Fibroblast of skin of left biceps (primary cell): ENCODE measurements at places on chromosomes 4 and X.

DNA sequence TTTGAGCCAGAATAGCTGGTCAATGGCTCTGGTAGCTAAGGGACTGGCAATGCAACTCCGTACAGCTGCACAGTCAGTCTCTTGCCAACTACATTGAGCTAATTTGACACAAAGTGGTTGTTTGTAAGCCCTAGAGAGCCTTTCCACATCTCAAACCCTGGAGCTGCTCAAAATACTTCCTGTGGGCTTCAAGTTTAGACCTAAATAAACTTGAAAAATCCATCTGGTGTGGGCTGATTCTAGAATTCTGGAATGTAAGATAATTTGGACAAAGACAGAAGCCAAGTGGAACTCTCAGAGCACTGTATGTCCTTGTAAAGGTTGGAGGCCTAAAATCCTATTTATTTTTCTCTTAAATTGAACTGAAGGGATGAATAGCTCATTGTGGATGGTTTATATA, 380.8 kb downstream of the SPRY1 start:
- DNase-seq, result no peak

GRCh38 chr4:13635286-13635799, 7.8 kb upstream of the BOD1L1 start:
- no peak for DNase-seq

- DNase-seq, result no peak
Observed at GRCh38 chrX:81857192-81857591, 655.3 kb downstream of the SH3BGRL start.

- no peak for DNase-seq
Observed at GRCh38 chr4:118683513-118683912, 1.7 kb upstream of the METTL14 start.

DNA sequence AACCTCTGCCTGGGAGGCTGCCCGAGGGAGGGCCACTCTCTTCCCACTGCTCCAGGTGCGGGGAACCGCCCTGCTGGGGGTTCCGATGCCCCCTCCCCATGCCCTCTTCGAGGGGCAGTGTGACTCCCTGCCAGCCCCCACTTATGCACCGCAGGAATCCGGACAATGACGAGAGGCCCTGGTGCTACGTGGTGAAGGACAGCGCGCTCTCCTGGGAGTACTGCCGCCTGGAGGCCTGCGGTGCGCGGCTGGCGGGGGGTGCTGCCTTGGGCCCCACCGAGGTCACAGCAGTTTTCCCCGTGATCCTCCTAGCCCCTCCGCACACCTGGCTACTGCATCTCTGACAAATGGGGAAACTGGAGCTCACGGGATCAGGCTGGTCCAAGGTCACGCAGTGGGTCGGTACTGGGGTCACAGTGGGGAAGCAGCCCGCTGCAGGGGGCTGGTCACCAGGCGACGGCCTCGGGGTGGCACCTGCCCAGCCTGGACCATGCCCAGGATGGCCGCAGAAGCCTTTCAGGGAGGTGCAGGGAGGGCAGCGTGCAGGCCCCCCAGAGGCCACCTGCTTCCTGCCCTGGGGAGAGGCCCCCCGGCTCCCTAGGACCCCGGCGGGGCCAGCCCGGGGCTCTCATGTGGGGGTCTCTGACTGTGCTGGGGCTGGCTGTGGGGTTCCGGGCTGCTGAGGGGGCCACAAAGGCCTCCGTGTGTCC, 3.5 kb downstream of the HGFAC start:
- no peak for DNase-seq

GRCh38 chrX:71236836-71237235, 13.8 kb downstream of the GJB1 start:
- DNase-seq, result no peak

DNA sequence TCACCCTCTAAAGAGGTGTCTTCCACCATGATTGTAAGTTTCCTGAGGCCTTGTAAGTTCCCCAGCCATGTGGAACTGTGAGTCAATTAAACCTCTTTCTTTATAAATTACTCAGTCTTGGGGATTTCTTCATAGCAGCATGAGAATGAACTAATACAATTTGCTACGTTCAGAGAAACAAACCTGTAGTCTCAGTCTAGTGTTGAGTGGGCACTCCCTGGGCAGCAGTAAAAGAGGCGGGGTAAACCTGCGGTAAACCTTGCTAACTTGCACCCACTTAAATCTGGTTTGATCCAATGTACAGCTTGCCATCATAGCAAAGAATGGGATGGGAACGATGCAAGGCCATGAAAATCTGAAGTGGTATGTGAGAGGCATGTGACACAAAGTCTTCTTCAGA, 22.4 kb downstream of the GRXCR1 start:
- DNase-seq, result no peak

DNA sequence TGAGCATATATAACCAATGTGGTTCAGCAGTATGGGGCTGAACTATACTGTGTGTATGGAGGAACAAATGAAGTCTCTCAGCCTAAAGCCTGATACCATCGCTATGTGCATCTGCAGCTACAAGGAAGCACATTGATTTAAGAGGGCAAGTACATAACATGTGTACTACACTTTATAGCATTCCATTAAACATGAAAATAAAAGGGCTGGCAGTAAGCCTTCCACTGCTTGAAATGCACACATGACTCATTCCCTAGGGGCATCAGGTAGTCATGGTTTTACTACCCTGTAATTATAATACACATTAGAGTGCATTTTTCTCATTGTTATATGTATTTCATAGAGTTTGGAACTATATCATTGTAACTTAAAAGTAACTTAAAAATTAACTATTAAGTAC, 51.2 kb downstream of the SMARCA1 start:
- DNase-seq, result no peak

- DNase-seq, result no peak
Observed at GRCh38 chr4:88802585-88803286, 105.1 kb upstream of the NAP1L5 start.

- no peak for DNase-seq
Observed at GRCh38 chrX:78092296-78092695, 11.8 kb upstream of the PGK1 start.

- no peak for DNase-seq
Observed at GRCh38 chr4:37463033-37463856, 218.7 kb downstream of the NWD2 start.

- DNase-seq, result no peak
Observed at GRCh38 chrX:24148121-24148520, 1.4 kb upstream of the ZFX start.

GRCh38 chrX:123779908-123780396, 47.1 kb upstream of the THOC2 start:
- DNase-seq, result no peak

GRCh38 chr4:188266386-188266785, 127.1 kb downstream of the TRIML1 start:
- DNase-seq, result no peak

DNA sequence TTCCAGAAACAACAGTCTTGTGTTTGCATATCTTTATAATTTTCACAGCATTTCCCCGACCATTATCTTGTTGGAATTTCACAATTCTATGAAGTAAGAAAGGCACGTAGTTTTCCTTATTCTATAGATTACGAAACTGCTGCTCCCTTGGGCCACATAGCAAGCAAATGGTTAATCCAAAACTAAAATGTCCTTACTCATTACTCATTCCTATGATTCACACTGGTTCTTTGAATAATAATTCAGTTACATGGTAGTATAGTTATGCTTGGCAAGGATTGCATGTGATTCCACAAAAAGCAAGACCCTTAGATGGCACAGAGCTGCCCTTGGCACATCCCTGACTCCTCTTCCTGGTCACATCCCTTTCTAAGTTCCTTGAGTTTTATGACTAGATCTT, 51.2 kb downstream of the OR13H1 start:
- peak; percentile 11 for DNase-seq

- no peak for DNase-seq
Observed at GRCh38 chrX:72094894-72095293, 36.8 kb downstream of the RTL5 start.

- peak; percentile 19 for DNase-seq
Observed at GRCh38 chr4:92047209-92047875, 256.4 kb upstream of the GRID2 start.

- no peak for DNase-seq
Observed at GRCh38 chrX:67328476-67328875, 215.3 kb upstream of the AR start.

DNA sequence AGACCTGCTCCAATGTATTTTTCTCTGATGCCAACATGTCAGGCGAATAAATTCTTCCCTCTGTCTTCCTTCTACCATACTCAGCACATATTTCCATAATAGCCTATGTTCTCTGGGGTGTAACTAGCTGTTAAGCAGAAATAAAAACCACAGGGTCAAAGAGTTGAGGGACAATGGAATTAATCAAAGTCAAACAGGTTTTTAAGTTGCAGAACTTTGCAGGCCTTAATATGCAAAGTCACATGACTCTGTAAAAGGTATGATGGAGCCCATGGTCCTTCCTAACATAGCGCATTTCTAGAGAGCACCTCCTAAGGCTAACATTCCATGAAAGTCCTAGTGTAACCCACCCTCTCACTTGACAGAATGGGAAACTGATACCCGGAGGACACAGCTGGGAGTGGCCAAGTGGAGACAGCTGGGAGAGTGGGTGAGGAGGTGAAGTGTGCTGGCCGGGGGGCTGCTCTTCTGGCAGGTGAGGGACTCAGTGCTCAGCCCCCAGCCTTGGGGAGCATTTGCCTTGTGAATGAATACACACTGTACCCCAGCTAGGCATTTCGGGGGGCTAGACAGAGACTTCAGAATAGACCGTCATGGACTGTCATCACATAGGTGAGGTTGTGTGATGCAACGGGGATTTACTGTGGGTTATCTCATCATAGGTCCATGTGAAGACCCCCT, 8.4 kb upstream of the SORCS2 start:
- no peak for DNase-seq

- DNase-seq, result no peak
Observed at GRCh38 chr4:108328383-108328732, 159.6 kb upstream of the LEF1 start.

DNA sequence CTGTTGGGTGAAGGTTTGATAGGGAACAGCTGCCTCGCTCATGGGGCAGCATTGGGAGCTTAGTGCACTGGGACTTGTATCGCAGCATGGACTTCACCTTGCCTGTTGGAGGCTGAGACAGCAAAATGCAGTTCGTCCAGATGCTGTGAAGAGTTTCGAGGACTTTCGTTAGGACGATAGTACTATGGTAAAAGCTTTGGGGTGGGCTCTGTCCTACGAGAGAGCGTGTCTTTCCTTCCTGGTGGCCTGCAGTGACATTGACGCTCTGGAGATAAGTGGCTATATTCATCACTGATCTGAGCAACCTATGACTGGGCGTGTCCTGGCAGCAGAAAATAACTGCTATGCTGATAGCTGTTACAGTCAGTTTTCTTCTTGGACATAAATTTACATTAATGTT, 44.8 kb downstream of the ARHGAP10 start:
- DNase-seq, result no peak

DNA sequence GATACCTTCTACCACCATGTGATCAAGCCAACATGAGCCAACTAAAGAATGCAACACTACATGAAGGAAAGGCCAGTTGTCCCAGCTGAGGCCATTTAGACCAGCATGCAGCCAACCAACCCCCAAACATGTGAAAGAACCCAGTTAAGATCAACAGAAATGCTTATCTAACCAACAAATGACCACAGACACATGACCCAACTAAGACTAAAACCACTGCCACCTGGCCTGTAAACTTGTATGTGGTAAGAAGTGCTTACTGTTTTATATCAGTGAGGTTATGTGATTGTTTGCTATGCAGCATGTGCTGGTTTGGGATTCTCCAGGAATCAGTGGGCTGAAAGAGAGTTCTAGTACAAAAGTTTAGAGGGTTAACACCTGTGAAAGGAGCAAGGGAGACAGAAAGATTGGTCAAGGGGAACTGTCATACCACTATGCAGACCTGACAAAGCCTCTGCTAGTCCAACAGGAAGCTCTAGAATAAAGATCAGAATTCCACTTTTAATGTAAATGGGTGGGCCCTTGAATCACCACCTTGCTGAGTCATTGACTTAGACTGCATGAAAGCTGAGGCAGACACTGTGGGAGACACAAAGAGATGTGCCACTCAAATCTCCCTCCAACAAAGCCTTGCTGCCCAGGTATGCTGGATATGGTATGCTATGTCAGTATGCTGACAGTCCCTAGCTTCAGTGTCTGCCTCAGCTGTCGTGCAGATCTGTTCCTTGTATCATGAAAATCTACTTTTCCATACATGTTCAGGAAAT, 6.1 kb upstream of the SH3D19 start:
- DNase-seq, result no peak

- DNase-seq, result no peak
Observed at GRCh38 chrX:16699389-16699788, 13.1 kb downstream of the CTPS2 start.

DNA sequence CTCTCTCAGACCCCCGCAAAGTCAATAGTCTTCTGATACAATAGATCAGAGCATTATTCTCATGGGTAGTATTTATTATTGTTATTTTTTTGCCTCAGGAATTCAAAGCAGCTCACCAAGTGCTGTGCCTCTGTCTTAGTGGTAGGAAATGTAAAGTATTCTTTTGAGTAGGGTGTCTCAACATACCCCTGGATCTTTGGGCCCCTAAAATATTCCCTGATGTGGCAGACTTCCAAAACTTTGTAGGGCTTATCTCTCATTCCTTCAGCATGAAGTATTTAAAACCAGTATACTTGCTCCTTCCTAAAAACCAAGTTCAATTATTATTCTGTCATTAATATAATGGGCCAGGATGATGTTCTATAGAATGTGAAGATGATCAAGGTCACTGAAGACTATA, 115.3 kb upstream of the ZNF827 start:
- no peak for DNase-seq

DNA sequence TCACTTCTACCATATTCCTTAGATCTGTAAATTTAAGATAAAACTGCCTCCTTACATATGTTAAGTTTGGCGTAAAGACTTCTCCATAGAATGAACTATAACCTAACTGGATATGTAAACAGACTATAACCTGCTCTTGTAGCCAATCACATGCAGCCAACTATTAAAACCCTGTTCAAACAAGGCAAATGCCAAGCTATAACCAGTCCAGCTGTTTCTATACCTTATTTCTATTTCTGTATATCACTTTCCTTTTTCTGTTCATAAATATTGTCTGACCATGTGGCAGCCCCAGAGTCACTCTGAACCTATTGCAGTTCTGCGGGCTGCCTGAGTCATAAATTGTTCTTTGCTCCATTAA, 12.4 kb upstream of the POF1B start:
- DNase-seq, result no peak

GRCh38 chr4:78945651-78946179, 6.5 kb upstream of the PAQR3 start:
- DNase-seq, result no peak

DNA sequence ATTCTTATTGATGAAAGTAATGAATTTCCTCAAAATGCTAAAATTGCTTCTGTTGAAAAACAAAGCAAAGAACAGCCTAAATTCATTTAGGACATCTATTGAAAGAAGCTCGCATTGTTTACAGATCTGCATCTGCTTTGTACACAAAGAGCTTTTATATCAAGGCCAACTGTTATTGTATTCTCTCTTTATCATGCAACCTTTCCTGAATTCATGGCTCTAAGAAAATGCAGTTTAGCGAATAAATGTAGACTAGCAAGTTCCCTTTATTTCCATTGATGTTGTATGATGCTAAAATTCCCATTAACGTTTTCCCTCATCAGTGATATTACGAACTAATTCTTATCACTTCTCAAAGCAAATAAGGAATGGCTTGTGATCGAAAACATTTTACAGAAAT, 446.3 kb downstream of the MID1IP1 start:
- no peak for DNase-seq

GRCh38 chr4:17786567-17786966, 5.1 kb upstream of the FAM184B start:
- no peak for DNase-seq
